ENCODE measurements at places on chromosomes 2 and 18.
A peak's percentile ranks its signal among the peaks of the same experiment; 100 is the strongest.

DNA sequence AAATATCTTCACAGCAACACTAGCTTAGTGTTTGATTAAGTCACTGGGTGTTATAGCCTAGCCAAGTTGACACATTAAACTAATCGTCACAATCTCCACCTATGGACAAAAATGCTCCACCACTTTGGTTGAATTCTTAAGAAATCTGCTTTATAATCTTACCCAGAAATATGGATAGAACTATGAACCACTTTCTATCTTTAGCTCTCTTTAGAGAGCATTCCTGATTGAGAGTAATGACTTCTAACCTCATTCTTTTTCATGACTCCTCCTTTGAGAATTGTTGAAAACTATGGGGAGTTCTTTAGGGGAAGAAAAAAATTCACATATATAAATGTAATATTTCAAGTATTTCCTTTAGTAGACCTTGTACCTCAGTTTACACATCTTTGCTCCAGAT, 1282.2 kb upstream of the ZEB2 start:
- no peak for DNase-seq

DNA sequence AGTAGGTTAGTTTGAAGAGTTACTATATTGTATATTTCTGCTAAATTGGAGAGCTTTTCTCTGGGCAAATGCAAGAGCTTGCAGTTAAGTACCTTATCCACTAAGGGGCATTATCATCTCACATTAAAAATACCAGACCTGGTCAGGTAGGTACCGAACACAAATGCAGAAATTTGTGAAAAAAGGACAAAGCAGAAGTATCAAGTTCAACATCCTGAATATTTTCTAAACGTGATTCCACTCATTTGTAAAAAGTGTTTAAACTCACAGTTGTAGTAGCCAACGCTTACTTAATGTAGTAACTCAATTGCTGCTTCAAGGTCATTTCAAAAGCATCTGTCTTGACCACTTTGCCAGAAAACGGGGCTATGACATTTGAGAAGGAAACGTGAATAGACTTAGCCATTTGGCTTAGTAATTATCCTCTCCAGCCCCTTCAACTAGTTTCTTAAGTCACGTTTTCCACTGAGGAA, 52.1 kb downstream of the CYRIA start:
- DNase-seq, result no peak

DNA sequence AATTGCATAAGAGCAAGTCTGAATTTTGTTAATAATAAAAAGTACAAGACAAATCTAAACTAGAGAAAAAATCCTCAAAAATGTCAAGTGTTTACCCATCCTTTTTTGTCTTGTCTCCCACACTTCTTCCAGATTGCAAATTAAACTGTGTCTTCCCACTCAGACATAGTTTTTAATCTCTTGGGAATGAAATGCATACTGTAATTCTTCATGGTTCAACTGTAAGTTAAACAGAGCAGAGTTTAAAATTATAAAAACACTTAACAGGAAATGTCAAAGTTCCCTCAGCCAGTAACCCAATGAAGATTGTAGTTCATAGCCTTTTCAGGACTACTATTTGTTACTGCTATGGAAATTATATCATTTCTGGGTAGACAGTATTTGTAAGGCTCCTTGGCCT, 171.8 kb downstream of the UBE2E3 start:
- no peak for DNase-seq

GRCh38 chr2:119338826-119339561, 27.6 kb downstream of the C2orf76 start:
- no peak for DNase-seq

DNA sequence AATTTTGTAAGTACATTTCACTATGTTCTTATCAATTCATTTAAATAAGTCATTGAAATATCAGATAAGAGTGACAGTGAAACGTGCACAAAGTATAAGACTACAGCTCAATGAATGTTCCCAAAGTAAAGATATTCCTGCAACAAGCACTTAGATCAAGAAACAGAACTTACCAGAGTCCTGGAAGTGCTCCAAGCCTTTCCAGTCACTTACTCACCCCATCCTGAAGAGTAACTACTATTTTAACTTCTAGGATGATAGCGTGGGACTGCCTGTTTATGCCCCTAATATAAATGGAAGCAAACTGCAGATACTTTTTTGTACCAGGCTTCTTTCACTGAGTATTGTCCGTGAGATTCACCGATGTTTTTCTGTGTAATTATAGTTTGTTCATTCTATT, 768.9 kb downstream of the SLC4A3 start:
- DNase-seq, result no peak

DNA sequence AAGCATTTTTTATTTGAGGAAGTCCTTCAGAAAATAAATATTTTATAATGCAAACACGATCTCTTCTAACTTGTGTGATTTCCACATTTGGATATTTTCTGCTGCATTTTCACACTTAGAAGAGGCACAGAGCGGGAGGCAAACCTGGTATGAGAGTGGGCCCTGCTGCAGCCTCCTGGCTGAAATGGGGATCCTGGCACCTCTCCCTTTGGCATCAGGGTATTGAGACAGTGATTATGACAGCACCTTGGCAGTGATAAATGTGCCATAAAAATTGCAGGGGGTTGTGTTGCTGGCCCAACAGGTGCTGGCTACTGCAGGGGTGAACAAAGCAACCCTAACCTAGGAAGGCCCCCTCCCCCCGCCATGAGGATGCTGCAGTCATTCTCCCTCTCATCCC, 128.6 kb downstream of the TSN start:
- no peak for DNase-seq

DNA sequence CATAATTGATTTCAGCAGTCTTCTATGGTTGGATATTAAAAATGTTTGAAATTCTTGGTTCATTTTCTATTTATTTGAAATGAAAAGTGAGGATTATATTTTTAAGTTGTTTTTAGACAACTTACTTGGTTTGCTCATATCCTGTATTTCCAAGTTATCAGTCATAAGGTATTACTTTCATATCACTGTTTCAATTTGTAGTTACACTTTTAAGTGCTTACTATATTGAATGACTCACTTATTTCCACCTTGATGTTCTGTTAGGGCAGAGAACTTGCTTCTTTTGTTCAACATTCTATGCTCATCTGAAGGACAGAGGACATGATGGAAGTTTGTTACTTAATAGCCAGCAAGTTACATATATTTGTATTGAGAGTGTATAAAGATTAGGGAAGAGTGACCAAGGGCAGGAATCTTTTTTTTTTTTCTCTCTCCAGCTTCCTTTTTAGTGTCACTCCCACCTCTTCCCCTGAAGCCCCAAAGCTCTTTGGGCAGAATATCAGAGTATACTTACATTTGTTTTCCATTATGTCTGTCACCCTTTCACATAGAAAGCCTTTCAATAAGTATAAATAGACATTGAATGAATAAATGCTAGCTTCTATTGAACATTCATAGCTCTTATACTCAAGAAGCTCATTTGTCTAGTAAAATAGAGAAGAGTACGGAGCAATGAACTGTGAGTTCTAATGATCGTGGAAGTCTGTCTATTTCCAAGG, 28.1 kb downstream of the PIK3C3 start:
- no peak for DNase-seq

GRCh38 chr18:45621061-45621511, 5.8 kb downstream of the SLC14A2 start:
- no peak for DNase-seq

DNA sequence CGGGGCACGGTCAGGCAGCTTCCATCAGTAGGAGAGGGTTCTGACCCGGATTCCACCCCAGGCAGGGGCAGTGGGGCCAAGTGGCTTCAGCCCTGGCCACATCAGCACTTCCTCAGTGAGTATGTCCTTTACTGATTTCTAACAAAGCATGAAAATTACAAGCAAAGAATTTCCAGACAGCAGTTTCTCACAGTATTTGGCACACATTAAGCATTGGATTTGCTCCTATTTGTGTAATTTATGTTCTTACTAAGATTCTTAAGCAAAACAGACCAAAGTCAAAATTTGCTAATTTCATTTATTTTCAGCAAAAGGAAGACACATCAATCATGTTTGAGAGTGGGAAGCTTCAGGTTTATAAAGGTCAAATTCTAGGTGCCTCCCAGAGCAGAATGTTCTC, 73.3 kb upstream of the NFATC1 start:
- no peak for DNase-seq

DNA sequence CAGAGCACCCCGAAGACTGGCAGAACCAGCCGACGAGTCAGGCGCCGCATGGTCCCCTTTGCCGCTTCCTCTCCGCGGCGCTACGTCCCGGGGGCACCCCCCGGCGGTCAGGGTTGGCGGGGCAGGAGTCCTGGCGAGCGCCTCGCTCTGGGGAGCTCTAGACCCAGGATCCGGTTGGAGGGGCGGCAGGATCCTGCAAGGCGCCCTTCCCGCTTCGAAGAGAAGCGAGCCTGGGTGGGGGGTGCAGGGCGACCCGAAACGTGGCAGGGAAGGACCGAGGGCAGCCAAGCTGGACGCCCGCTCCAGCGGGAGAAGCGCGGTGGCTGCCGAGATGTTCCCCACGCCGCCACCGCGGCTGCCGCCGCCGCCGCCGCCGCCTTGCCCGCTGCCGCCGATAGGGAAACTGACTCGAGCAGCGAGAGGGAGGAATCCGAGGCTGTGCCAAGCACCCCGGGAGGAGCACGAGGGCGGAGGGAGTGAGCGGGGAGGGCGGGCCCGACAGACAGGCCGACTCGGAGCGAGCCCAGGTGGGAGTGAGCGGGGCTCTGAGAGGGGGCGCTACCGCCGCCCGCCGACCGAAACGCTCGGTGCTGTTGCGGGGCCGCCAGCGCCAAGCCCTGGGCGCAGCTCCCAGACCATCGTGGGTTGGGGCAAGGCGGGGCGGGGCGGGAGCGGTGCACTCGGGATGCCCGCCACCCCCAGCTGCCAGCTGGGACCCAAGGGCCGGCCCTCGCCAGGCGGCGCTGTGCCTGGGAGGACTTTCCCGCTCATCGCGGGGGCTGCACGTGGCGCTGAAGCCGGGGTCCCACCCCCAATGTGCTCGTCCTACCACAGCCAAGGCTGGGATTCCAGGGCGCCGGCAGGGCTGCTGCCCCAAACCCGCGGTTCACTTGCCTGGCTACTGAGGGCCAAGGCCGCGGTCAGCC, at the start of gene GALNT14:
Gene GALNT14 (minus strand): TSS at position 404 of the 926 bp plus-strand sequence. CDS start 354 bp downstream, at position 50.
- DNase-seq, result peak; percentile 26

GRCh38 chr18:75783566-75784281, 356.2 kb upstream of the SMIM21 start:
- no peak for DNase-seq

GRCh38 chr2:29309090-29310029, 194.1 kb downstream of the CLIP4 start:
- DNase-seq, result peak; percentile 65

DNA sequence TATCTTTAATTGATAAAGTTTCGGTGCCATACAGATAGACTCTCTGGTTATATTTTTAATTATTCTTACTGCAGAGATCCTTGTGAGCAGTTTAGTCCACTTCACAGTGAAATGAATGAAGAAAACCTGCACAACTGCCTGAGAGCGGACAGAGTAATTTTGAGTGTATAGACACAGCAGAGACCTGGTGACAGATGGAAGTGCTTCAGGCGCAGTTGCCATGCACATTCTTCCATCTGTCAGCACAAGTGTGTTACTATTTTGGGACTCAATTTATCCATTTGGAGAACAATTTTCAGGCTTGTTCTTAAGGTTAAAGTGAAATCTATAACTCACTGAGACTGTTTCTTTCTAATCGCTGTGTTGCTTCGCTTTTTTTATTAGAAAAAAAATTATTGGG, 147.8 kb upstream of the SPHKAP start:
- no peak for DNase-seq

GRCh38 chr2:216073773-216074172, 7.8 kb downstream of the PECR start:
- no peak for DNase-seq

- no peak for DNase-seq
Measured at GRCh38 chr2:85134896-85135659, 1.9 kb downstream of the TCF7L1 start.
